Keratinocyte (primary cell): ENCODE measurements at places on chromosomes 11 and 22.

GRCh38 chr22:31449506-31449905 lies 40.1 kb downstream of the EIF4ENIF1 start:
- peaks cover 28% of the 10 kb centered on the region for H3K36me3 ChIP-seq
- no peak overlapping the region for H3K4me3 ChIP-seq
- H3K27ac ChIP-seq, result no peak overlapping the region
- DNase-seq, result no peak
- no peaks in the 10 kb centered on the region for H3K4me1 ChIP-seq
- no peaks in the 10 kb centered on the region for H3K27me3 ChIP-seq

- peaks cover 6% of the 10 kb centered on the region for H3K36me3 ChIP-seq
- DNase-seq, result no peak
- no peak overlapping the region for H3K4me3 ChIP-seq
- no peaks in the 10 kb centered on the region for H3K27me3 ChIP-seq
- H3K27ac ChIP-seq, result peak overlapping the region; percentile 47
Observed at GRCh38 chr22:40009951-40010671, 15.4 kb downstream of the FAM83F start.

- H3K4me3 ChIP-seq, result no peak overlapping the region
- H3K27me3 ChIP-seq, result no peaks in the 10 kb centered on the region
- no peak for DNase-seq
- H3K4me1 ChIP-seq, result peaks cover 14% of the 10 kb centered on the region
- no peak overlapping the region for H3K27ac ChIP-seq
Observed at GRCh38 chr11:1514336-1515061, 27.9 kb upstream of the MOB2 start.

GRCh38 chr11:680476-680875 lies 14.5 kb downstream of the DEAF1 start:
- no peak overlapping the region for H3K4me3 ChIP-seq
- H3K36me3 ChIP-seq, result peaks cover 19% of the 10 kb centered on the region
- no peaks in the 10 kb centered on the region for H3K4me1 ChIP-seq
- H3K27ac ChIP-seq, result no peak overlapping the region
- no peaks in the 10 kb centered on the region for H3K27me3 ChIP-seq
- no peak for DNase-seq

GRCh38 chr22:26671317-26672059 lies 14.1 kb downstream of the MIAT start:
- H3K36me3 ChIP-seq, result no peaks in the 10 kb centered on the region
- no peaks in the 10 kb centered on the region for H3K27me3 ChIP-seq
- H3K4me1 ChIP-seq, result peaks cover 43% of the 10 kb centered on the region
- H3K4me3 ChIP-seq, result no peak overlapping the region
- DNase-seq, result peak; percentile 65

DNA sequence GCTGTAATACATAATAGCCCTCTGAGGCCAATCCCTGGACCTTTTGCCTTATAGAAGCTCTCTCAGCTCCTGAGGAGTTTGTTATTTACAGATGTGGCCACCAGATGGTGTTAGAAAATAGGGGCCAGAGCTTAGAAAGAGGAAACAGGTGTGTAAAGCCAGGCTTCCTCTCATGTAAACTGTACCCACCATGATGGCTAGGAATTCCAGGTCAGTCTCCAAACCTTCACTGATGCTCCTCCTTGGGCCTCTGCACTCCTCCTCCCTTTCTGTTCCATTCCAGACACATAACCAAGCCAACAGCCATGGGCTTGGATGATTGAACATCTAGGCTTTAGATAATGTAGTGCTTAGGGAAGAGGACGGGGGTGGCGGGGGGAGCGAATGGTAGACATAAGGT lies 39.7 kb downstream of the USP35 start:
- no peak overlapping the region for H3K27ac ChIP-seq
- H3K4me3 ChIP-seq, result no peak overlapping the region
- DNase-seq, result no peak

- no peak overlapping the region for H3K4me3 ChIP-seq
- H3K36me3 ChIP-seq, result no peaks in the 10 kb centered on the region
- H3K27ac ChIP-seq, result no peak overlapping the region
- H3K27me3 ChIP-seq, result peaks cover 31% of the 10 kb centered on the region
Observed at GRCh38 chr11:69113646-69114340, 41.9 kb upstream of the SMIM38 start.

DNA sequence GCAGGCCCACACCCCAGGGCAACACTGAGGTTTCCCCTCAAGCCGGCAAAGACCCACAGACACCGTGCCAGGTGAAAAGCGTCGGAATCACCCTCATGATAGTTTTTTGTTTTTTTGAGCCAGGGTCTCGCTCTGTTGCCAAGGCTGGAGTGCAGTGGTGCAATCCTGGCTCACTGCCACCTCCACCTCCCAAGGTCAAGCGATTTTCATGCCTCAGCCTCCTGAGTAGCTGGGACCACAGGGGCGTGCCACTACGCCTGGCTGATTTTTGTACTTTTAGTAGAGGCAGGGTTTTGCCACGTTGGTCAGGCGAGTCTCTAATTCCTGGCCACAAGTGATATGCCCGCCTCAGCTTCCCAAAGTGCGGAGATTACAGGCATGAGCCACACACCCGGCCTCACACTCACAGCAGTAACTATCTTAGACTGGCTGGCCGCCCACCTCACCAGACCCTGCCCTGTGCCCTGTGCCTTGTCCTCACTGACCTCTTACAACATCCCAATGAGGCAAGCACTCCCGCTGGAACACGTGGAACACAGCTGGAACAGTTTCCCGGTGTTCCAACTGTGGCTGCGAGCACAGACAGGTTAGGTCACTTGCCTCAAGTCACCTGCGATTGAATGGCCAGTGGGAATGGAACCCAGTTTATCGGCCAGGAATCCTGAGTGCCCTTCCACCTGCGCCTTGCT lies 21.1 kb downstream of the LRRC10B start:
- H3K4me1 ChIP-seq, result no peaks in the 10 kb centered on the region
- H3K27me3 ChIP-seq, result peaks cover 18% of the 10 kb centered on the region

GRCh38 chr11:46894506-46894905 lies 23.8 kb downstream of the LRP4 start:
- no peaks in the 10 kb centered on the region for H3K4me1 ChIP-seq
- no peak overlapping the region for H3K4me3 ChIP-seq
- peaks cover 12% of the 10 kb centered on the region for H3K36me3 ChIP-seq
- no peak for DNase-seq
- no peak overlapping the region for H3K27ac ChIP-seq
- no peaks in the 10 kb centered on the region for H3K27me3 ChIP-seq

GRCh38 chr22:29797351-29797750 lies 30.2 kb downstream of the UQCR10 start:
- no peak overlapping the region for H3K4me3 ChIP-seq
- no peaks in the 10 kb centered on the region for H3K27me3 ChIP-seq
- H3K4me1 ChIP-seq, result peaks cover 14% of the 10 kb centered on the region
- DNase-seq, result no peak

GRCh38 chr22:46676881-46677280 lies 56.7 kb downstream of the GRAMD4 start:
- no peaks in the 10 kb centered on the region for H3K36me3 ChIP-seq
- H3K27ac ChIP-seq, result no peak overlapping the region
- H3K4me3 ChIP-seq, result no peak overlapping the region
- DNase-seq, result no peak

DNA sequence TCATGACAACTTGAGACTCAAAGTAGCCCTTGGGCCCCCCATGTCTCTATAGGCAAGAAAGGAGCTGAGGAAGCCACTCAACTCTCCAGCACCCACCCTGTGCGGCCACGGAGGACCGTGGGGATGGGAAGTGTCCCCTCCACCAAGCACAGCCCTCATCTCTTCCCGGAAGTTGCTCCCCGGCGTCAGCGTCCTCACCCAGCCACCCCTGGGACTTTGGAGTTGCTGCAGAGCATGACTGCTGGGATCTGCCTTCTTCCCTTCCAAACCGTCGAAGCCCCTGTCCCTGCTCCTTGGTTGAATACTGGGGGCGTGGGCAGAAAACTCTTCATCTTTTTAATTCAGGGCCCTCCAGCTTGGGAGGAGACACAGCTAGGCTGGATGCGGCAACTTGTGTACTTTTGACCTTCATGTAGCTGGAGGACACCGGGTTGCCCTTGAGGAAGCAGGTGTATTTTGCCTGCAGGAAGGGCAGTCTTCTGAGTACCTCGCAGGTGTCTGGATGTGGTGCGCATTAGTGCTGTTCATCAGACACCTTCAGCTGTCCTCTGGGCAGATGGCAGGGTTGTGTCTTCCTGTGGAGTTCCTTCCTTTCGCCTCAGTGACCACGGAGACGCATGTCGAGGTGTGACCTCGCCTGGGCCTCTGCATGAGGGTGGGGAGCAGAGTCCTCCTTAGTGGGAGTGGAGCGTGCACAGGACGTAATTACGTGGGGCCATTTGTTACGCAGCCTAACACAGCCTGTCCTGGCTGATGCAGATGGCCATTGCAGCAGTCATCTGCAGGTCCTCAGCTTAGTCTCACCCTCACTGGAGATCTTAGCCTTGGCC lies 12.2 kb upstream of the IFITM3 start:
- no peak overlapping the region for H3K27ac ChIP-seq
- no peak overlapping the region for H3K4me3 ChIP-seq
- no peak for DNase-seq
- H3K27me3 ChIP-seq, result peaks cover 4% of the 10 kb centered on the region

DNA sequence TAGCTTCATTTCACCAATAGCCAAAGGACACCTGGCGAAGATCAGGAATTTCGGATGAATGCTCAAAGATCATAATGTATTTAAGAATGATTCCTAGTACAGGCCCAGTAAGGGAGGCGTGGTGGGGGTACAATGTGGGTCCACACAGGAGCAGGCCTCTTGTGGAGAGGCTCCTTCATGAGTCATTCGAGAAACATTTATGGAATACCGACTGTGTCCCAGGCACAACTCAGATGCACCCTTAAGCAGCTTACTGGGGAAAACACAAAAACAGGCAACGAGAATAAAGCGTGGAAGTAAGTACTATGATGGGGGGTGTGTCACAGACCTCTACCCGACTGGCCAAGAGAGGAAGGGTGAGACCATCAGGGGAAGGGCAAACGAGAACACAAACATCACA lies 44.5 kb downstream of the SMCO4 start:
- H3K4me3 ChIP-seq, result no peak overlapping the region
- no peaks in the 10 kb centered on the region for H3K36me3 ChIP-seq
- DNase-seq, result no peak
- no peaks in the 10 kb centered on the region for H3K27me3 ChIP-seq

DNA sequence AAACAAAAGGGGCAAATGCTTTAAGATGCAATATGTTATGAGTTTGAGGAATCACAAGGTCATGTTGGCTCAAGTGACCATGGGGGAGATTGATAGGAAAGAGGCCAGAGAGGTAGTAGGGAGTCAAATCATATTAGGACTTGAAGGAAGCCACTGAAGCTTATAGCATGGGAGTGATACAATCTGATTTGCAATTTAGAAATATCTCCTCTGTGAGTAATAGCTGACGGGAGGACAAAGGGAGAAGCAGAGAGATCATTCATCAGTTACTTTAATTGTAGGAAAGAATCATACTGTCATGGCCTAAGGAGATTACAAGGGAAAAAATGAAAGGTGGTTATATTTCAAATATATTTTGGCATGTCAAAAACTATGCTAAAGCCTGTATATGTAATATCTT lies 793.6 kb upstream of the RAG2 start:
- DNase-seq, result no peak
- H3K36me3 ChIP-seq, result no peaks in the 10 kb centered on the region
- H3K27me3 ChIP-seq, result no peaks in the 10 kb centered on the region
- H3K4me3 ChIP-seq, result no peak overlapping the region
- H3K27ac ChIP-seq, result no peak overlapping the region
- H3K4me1 ChIP-seq, result no peaks in the 10 kb centered on the region

DNA sequence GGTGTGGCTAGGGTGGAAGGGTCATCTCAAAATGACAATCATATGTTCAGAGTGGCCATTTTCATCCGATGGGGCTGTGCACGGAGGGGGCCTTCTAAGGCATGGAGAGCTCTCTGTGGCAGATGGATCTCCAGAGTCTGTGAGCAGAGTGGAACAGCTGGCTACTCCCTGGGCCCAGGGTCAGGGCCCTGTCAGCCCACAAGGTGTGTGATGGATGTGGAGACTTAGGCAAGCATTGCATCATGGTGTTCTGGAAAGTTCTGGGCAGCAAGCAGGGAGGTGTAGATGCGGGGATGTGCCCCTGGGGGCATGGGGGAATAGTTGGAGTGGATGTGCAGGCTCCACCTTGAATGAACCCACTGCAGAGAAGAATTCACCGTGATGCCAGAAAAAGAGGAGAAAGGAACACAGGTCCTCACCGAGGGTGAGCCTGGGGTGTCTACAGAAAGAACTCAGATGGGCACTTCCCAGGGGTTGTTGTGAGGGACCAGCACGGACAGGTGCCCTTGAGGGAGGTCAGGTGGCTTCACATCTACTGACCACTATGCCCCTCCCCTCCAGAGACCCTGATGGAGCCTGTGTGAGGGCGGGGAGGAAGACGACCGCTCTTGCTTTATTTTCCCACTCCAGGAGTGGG lies 51.1 kb downstream of the CHRDL2 start:
- H3K4me1 ChIP-seq, result no peaks in the 10 kb centered on the region
- no peaks in the 10 kb centered on the region for H3K36me3 ChIP-seq
- H3K27ac ChIP-seq, result no peak overlapping the region
- peaks cover 12% of the 10 kb centered on the region for H3K27me3 ChIP-seq
- no peak for DNase-seq

GRCh38 chr22:49091451-49091850 lies 736.2 kb downstream of the BRD1 start:
- H3K4me3 ChIP-seq, result no peak overlapping the region
- no peaks in the 10 kb centered on the region for H3K36me3 ChIP-seq
- H3K4me1 ChIP-seq, result no peaks in the 10 kb centered on the region
- no peaks in the 10 kb centered on the region for H3K27me3 ChIP-seq
- no peak for DNase-seq

DNA sequence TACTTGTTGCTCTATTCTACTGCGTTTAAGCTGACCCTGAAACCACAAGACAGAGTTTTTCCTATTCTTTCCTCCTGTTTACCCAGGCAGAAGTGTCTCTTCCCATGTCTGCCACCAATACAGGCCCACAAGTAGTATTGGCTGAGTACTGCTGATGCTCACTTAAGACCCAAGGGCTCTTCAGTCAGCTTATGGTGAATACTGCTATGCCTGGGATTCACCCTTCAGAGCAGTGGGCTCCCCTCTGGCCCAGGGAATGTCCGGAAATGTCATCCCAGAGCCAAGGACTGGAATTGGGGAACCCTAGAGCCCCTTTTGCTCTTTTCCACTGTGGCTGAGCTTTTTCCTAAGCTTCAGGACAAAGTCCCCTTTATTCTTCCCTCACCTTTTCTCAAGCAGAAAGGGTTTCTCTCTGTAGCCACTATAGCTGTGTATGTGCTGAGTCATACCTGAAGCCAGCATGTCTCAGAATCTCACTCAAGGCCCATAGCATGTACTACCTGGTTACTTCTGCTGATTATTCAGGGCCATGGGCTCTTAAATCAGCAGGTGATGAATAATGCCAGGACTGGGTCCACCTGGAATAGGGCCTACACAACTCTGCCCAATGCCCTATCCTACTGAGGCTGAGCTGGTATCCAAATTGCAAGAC lies 745.8 kb upstream of the ANO5 start:
- H3K4me1 ChIP-seq, result no peaks in the 10 kb centered on the region
- no peak overlapping the region for H3K27ac ChIP-seq
- no peaks in the 10 kb centered on the region for H3K36me3 ChIP-seq
- DNase-seq, result no peak

- no peak for DNase-seq
- H3K4me1 ChIP-seq, result no peaks in the 10 kb centered on the region
- no peak overlapping the region for H3K27ac ChIP-seq
- no peaks in the 10 kb centered on the region for H3K36me3 ChIP-seq
- H3K4me3 ChIP-seq, result no peak overlapping the region
Observed at GRCh38 chr11:73521621-73522020, 76.3 kb downstream of the FAM168A start.
